ENCODE measurements at places on chromosomes 5 and 9.

DNA sequence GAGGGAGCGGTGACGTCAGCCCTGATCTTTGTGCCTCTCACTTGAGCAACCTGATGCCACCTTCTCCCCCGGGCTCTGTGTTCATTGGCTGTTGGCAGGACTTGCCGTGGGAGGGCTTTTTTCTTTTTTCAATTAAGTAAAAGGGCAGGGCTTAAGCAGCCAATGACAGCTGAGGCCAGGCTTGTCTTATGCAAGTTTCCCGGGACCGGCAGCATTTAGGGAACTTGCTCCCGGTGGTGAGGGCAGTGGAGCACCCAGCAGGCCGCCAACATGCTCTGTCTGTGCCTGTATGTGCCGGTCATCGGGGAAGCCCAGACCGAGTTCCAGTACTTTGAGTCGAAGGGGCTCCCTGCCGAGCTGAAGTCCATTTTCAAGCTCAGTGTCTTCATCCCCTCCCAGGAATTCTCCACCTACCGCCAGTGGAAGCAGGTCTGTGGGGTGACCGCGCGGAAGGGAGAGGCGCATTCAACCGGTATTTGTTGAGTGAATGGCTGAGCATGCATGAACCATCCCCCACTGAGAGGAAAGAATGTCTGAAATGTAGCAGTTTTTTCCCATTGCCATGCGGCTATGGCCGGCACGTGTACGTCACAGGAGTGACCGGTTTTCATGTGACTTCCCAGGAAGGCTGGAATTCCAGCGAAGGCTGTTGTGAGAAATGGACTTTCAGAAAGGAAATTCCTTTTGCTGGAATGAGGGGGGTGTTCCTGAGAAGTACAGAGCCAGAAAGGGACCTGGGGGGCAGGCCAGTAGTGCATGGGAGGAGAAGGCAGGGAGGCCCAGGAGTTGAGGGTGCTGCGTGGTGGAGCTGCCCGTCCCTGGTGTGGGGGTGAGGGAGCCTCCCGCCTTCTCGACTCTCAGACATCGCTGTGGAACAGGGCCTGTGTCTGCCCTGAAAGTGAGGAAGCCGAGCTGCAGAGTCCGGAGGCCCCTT lies 29.0 kb downstream of the PTGES2 start:
- peak; percentile 87 for DNase-seq

DNA sequence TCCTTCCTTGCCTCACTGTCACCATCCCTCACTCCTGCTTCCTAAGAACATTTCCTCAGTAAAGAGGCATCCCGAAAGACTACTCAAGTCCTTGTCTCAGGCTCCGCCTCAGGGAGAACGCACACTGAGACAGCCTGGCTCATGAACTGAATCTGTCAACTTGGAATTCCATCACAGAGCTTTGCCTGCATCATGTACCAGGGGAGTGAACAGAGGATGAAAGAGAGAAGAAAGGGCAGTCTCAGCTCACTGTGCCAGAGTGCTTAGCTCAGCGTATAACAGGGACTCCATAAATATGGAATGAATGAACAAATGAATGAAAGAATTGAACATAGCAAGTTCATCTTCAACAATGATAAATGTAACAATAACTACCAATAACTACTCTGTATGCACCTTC lies 68.7 kb upstream of the SLC1A3 start:
- no peak for DNase-seq

DNA sequence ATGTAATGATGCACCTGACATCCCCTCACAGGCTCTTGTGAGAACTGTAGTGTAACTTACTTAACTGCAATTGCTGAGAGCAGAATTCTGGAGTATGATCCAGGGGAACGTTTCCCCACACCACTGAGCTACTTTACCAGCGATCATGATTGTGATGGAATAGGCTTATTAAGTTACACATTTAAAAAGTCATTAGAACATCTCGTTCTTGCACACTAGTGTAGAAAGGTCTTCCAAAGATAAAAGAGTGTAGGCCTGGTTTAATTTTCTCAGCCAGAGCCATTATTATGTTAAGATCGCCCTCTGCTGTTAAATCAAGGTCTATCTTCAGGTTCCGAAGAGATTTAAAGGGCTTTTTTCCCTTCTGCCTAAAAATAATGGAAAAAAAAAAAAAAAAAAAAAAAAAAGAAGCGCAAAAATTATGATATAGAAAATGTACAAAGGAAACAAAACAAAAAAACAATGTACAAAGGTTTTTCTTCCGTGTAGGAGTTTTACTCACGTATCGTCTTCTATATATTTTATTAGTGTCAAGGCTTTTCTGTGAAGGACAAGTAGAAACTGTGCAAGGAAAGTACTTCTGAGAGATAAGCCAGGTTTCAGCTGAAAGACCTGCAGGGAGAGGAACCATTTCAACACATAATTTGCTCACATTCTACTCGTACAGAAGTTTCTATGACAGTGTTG lies 18.6 kb upstream of the MOB3B start:
- DNase-seq, result no peak

GRCh38 chr9:33227741-33228140 lies 12.2 kb upstream of the SPINK4 start:
- DNase-seq, result no peak

DNA sequence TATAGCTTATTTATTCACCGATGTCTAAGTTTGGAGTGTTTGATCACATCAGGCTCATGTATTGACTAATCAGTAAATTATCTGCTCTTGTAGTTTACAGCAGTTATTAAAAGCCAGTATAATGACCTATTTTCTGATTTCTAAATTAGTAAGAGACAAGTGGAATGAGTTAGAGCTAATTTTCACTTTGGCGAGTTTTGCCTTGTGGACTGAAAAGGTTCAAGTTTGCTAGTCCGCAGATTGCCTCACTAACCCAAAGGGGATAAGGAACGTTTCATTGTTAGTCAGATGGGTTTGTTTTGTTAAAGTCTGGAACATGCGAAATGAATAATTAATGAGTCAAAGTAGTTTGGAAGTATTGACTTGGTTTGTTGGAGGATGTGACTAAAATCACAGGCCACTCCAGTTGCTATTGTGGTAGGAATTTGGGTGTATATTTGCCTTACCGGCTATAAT lies 40.1 kb downstream of the SMARCA2 start:
- no peak for DNase-seq

DNA sequence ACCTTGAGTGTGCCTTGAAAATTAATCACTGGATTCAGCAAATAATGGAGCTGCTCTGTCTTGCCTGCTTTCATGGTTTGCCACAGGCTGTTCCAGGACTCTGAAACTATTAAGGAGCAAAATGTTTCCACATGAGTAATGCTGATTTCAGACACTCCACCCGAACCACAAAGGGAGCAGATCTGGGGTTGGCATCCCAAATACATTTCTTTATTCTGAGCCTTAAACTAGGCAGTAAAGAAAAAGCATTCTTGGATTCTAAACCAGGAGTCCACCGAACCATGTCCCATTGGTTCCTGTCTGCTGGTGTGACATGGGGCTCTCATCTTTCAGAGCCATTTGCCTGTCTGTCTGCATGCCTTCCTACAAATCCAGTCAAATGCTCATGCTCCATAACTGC lies 10.1 kb upstream of the C1QTNF3 start:
- DNase-seq, result peak; percentile 64

Data from hepatic stellate cell (primary cell).